HS-5 (cell line): ENCODE measurements at places on chromosomes 11 and 22.

- no peak for DNase-seq
Observed at GRCh38 chr11:3021125-3021524, 29.0 kb upstream of the NAP1L4 start.

GRCh38 chr11:64048042-64048854 is 12.5 kb downstream of the FLRT1 start:
- no peak for DNase-seq

GRCh38 chr11:102453302-102453695 is 734 bp upstream of the TMEM123 start:
- no peak for DNase-seq

DNA sequence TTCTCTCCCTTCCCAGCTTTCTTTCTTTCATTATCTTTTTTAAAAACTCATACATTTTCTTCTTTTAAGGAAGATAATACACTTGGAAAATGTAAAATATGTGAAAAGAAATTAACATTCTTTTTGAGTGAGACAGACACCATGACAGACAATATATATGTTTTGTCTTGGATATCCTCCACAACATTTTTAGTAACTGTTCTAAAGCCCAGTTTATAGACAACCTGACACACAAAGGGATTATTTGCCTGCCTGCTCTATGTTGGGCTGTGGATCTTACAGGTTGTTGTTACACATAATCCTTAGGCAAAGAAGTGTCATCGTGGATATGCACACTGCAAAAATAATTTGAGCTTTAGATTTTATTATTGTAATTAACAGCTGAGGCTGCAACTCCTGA is 301.4 kb upstream of the PDGFD start:
- no peak for DNase-seq

DNA sequence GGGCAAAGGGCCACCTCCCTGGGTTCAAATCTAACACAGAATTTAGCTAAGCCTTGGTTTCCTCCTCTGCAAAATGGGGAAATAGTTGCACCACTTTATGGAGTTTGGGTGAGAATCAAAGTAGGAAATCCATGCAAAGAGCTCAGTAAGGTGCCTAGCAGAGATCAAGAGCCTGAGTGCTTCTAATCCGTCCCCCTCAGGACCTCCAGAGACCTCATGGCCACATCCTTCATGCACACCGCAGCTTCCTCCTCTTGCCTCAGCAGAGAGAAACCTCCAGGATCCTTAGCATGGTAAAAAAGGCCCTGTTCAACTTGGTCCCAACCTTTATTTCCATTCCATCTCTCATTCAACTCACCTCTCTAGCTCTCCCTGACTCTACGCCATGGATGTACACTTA is 37.8 kb upstream of the NAV2 start:
- no peak for DNase-seq

- no peak for DNase-seq
Observed at GRCh38 chr11:13341026-13341425, 63.4 kb downstream of the BMAL1 start.

DNA sequence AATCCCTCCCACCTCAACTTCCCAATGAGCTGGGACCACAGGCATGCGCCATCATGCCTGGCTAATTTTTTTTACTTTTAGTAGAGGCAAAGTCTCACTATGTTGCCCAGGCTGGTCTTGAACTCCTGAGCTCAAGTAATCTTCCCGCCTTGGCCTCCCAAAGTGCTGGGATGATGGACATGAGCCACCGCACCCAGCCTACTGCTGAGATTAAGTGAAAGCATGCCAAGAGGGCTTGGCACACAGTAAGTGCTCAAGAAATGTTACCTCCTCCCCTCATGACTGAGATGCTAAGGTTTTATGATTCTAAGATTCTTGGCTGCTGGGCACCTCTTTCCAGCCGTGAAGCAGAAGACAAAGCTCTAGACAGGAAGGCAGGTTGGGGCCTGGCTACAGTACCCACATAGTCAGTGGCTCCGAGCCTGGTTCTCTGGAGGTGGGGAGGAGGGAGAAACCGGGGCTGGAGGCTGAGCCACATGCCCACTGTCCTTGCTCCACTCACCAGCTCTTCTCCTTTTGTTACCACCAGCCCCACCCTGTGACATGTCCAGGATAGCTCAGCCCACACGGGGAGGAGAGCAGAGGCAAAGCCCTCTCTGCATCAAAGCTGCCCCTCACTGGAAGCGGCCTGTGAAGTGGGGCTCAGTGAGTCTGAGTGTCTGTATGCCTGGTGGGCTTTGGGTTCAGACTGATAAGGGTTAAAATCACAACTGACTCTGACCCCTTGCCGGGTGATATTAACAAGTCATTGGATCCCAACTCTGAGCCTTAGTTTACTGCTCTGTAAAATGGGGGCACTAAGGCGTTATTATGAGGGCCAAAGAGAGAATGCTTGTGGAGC is 12.9 kb downstream of the ARHGEF17 start:
- no peak for DNase-seq
